Left kidney (tissue), 8 donors: ENCODE measurements at places on chromosomes 4 and X.

DNA sequence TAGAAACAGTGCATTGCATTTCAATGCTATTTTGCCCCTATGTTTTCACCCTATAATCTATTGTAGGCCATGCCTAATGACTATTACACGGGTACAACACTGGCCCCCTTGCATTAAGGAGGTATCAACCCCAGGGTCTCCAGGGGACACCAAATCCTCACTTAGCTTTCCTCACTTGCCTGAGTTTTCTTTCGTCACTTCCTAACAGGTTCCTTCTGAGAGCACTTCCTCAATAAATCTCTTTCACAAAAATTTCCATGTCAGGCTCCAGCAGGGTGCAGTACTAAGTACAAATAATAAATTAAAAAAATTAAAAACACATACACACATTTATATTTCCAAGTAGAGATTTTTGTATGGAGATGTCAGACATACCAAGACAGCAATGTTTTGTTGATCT lies 165.0 kb downstream of the RBM46 start:
- no peak for DNase-seq

GRCh38 chr4:104129243-104129642 lies 365.5 kb downstream of the CXXC4 start:
- no peak for DNase-seq

DNA sequence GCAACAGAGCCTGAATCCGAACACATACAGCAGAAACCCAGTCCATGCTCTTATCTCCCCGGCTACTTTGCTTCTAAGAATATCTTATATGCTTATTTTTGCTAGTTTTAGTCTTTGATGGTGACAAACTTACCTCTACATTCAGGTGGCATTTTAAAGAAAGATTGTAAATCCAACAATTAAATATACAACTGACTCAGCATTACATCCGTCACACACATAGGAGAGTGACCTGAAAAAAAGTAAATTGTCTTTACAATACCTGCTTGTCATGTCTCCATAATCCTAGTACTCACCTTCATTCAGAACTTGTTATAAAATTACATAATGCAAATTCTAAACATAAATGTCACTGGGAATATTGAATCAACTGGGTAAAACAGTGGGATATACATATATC lies 30.6 kb upstream of the BMP3 start:
- no peak for DNase-seq

DNA sequence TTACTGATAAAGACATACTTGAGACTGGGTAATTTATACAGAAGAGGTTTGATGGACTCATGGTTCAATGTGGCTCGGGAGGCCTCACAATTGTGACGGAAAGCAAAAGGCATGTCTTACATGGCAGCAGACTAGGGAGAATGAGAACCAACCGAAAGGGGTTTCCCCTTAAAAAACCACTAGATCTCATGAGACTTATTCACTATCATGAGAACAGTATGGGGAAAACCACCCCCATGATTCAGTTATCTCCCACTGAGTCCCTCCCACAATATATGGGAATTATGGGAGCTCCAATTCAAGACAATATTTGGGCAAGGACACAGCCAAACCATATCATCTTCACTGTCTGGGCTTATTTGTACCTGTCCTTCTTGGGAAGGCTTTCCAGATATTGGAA lies 22.8 kb upstream of the MUC7 start:
- DNase-seq: no peak

DNA sequence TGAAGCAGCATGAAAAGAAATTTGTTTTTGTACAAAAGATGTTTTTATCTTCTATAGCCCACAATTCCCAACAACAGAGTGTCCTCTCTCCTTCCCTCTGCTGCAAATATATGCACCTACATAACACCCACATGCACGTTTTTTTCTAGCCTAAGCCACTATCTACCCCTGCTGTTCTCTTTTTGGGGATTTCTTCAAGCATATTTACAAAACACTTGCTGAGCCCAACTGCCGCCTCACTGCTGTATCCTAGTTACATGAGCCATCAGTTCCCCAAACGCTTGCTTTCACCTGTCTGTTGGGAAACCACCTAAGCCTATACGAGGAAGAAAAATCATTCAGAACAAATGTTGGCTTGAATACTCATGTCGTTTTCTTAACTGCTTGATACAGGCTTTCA lies 127.2 kb downstream of the CHRNA9 start:
- no peak for DNase-seq

DNA sequence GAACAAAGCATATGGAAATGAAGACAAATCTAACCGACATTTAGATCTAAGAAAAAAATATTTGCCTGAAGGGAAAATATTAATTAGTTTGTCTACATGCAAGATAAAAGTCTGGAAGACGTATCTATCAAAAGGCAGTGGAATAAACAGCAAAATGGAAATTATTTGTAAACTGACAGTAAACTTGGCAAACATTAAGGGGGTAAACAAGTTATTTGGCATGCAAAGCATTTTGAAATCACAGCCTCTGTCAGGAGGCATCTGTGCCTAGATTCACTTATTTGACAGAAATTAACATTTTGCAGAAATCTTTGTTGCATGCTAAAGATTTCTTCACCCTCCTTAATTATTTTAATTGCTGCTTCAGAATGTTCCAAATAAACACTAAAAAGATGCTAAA lies 1065.8 kb upstream of the POU3F4 start:
- DNase-seq: no peak

- DNase-seq: peak; percentile 42
Measured at GRCh38 chr4:138087066-138087719, 155.0 kb downstream of the SLC7A11 start.

DNA sequence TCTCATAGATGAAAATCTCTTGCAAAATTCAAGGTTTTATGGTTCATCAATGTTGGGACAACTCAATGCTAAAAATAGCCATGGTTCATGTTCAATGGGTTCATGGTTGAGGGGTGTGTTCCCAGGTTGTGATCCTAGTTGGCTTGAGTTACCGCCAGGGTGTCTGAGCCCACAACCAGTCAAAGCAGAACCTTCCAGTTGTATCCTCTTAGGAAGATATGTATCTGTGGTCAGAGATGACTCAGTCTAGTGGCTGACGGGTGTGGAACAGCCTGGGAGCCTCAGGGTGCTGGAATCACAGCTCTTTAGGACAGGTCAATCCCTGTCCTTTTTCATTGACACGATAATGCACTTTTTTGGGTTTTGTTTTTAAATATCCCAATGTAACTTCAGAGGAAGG lies 192.3 kb upstream of the NR3C2 start:
- DNase-seq: no peak
